ENCODE measurements at places on chromosomes 1 and 21. TPM values are rescaled to one million over a fixed set of nuclear protein-coding genes. Genes with fewer than 3 reads are reported as not detected.

Gene SYCP1
- total RNA-seq, result not detected

Gene FCRL2
- total RNA-seq, result not detected

Gene TPR
- total RNA-seq, result 115 TPM

Gene FOXO6
- not detected for total RNA-seq

Gene CYB561D1
- 2.8 TPM for total RNA-seq

Gene SPOCD1
- total RNA-seq, result 2.8 TPM

Gene CDCA8
- total RNA-seq, result 10.4 TPM

Gene GABRD
- 0.13 TPM for total RNA-seq

Gene GJA4
- 2.6 TPM for total RNA-seq

Gene CLIC6
- total RNA-seq, result not detected

Gene CACHD1
- total RNA-seq, result 4.5 TPM

Gene RC3H1
- total RNA-seq, result 32.7 TPM

Gene SYDE2
- 0.49 TPM for total RNA-seq

Gene LCE1B
- total RNA-seq, result not detected

Gene CD1C
- total RNA-seq, result not detected

Gene FCRL5
- total RNA-seq, result not detected

Gene PCP4
- not detected for total RNA-seq

Gene LCE1E
- not detected for total RNA-seq

Gene CIART
- total RNA-seq, result 1.7 TPM

Gene TRIM17
- not detected for total RNA-seq

Gene EPS8L3
- total RNA-seq, result not detected

Gene SAMD13
- total RNA-seq, result 1.3 TPM

Gene MAP3K21
- 0.16 TPM for total RNA-seq

Gene LRRC8B
- total RNA-seq, result 6.3 TPM

Gene PRPF38A
- total RNA-seq, result 15.9 TPM

Gene HLX
- total RNA-seq, result 21.0 TPM

Gene MPL
- not detected for total RNA-seq

Gene PLA2G4A
- 7.4 TPM for total RNA-seq

Gene CLDN17
- total RNA-seq, result not detected

Gene PRAMEF17
- not detected for total RNA-seq

Gene YBEY
- total RNA-seq, result 5.5 TPM

Gene GUCA2B
- not detected for total RNA-seq

Gene BACH1
- total RNA-seq, result 41.2 TPM

Gene VASH2
- total RNA-seq, result not detected

Gene NIBAN1
- 17.4 TPM for total RNA-seq

Gene TMEM39B
- total RNA-seq, result 9.2 TPM

Gene TMEM200B
- total RNA-seq, result 0.49 TPM

Gene TESK2
- 2.6 TPM for total RNA-seq

Gene TMEM82
- not detected for total RNA-seq

Gene ADGRB2
- total RNA-seq, result 0.16 TPM

Gene CSF3R
- total RNA-seq, result not detected

Gene KANK4
- not detected for total RNA-seq

Gene KIAA1614
- total RNA-seq, result 3.8 TPM

Gene SPRR5
- not detected for total RNA-seq

Gene IL19
- total RNA-seq, result not detected

Gene OR2L3
- total RNA-seq, result not detected

Gene SFPQ
- 211 TPM for total RNA-seq

Gene SLC16A1
- 51.5 TPM for total RNA-seq

Gene RCSD1
- total RNA-seq, result 22.5 TPM

Gene INSRR
- not detected for total RNA-seq

Gene KCNE2
- total RNA-seq, result not detected

Gene CFHR3
- total RNA-seq, result not detected

Gene MFSD2A
- total RNA-seq, result 0.32 TPM

Gene TFAP2E
- not detected for total RNA-seq

Gene SNX7
- 35.6 TPM for total RNA-seq

Gene OR10K2
- total RNA-seq, result not detected

Gene MAP10
- total RNA-seq, result 1.3 TPM
